ENCODE measurements at places on chromosomes 4 and X.

GRCh38 chrX:153459986-153460385 lies 10.4 kb downstream of the HAUS7 start:
- DNase-seq, result no peak

DNA sequence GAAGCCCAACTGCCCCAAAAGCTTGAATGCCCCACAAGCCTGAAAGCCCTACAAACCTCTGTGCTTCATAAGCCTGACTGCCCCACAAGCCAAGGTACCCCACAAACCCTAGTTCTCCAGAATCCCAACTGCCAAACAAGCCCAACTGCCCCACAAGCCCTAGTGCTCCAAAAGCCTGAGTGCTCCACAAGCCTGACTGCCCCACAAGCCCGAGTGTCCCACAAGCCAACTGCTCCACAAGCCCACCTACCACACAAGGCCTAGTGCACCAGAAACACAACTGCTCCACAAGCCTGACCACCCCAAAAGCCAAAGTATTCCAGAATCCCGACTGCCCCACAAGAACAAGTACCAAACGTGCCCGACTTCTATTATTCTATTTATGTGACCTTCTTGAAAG lies 13.6 kb upstream of the HSFX3 start:
- DNase-seq, result no peak

DNA sequence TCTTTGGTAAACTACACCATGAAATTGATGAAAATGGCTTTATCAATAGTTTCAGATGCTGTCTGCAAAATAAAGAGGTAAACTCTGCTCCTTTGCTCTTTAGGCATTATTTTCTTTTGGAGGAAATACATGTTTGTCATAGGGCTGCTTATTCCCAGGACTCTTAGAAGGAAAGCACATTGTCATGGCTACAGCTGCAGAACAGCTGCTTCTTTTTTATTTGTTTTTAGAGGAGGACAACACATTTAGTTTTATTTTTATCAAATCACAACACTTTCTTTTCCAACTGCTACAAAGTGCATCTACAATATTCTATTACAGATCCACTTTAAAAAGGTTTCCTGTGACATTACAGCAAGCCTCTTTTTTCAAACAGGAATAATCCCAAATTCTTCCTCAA lies 12.7 kb upstream of the HPF1 start:
- DNase-seq, result no peak

DNA sequence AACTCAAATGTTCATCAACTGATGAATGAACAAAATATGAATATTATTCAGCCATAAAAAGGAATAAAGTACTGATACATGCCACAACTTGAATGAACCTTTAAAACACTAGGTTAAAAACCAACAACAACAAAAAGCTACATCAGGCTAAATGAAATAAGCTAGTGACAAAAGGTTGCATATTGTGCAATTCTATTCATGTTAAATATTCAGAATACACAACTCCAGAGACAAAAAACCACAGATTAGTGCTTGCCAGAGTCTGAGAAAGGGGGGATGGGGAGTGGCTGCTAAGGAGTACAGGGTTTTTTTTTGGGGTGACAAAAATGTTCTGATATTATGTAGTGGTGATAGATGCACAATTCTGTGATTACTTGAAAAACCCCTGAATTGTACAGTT lies 58.5 kb downstream of the HAUS3 start:
- DNase-seq, result no peak

GRCh38 chr4:136505020-136505419 lies 1027.3 kb downstream of the PCDH18 start:
- no peak for DNase-seq

GRCh38 chr4:103634236-103634635 lies 85.5 kb downstream of the TACR3 start:
- DNase-seq, result no peak

DNA sequence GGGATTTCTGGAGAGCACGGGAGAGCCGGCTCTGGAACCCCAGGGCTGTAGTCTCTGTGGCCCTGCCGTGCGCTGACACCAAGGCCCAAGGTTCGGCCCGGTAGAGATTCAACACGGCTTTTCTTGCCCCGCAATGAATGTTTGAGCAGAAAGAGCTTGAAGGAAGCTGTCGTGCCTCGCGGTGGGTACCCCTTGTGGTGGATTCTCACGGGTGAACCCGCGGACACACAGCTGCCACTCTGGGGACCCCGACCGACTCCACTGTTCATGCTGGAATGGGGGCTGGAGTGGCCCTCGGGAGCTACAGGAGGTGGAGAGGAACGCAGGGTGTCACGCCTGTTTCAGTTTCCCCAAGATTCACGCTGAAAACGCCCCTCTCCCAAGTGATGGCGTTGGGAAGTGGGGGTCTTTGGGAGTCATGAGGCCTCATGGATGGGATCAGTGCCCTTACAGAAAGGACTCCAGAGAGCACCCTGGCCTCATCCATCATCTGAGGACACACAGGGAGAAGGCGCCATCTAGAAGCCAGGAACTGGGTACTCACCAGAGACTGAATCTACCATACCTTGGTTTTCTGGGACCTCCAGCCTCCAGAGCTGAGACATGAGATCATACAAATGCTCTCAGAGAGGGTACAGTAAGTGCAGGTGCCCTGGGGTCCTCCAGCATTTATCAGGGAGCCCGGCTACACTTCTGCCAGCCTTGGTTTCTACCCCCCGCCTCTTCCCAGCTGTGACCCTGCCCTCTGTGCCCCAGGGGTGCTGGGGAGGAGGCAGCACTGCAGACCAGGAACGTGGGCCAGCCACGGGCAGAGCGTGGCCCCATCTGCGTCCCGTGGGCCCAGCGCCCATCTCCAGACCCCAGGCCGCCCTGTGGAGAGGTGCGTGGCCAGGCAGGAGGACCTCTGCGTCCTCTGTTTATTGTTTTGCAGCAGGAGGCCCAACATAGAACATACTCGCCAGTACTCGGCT lies 6.4 kb downstream of the SLC25A6 start:
- no peak for DNase-seq

- no peak for DNase-seq
These were observed 9.5 kb upstream of the GATA1 start for GRCh38 chrX:48776818-48777439.

DNA sequence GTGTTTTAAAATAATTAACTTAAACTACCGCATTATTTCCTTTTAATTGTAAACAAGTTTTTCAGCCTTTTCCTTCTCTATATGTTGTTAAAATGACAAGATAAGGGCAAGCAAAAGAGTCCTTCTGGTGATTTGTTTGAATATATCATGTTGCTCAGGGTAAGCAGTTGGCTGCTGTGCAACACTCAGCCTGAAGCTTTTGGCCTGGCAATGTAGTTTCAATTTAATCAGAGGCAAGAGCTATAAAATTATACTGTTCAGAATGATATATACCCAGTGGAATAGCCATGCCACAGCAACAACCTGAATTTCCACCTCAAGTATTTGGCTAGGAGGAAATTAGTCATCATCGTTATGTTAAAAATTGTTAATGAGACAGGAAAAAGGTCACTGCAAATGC lies 53.4 kb downstream of the GRXCR1 start:
- DNase-seq, result no peak

- no peak for DNase-seq
These were observed 5.9 kb upstream of the GATB start for GRCh38 chr4:151766691-151767090.

DNA sequence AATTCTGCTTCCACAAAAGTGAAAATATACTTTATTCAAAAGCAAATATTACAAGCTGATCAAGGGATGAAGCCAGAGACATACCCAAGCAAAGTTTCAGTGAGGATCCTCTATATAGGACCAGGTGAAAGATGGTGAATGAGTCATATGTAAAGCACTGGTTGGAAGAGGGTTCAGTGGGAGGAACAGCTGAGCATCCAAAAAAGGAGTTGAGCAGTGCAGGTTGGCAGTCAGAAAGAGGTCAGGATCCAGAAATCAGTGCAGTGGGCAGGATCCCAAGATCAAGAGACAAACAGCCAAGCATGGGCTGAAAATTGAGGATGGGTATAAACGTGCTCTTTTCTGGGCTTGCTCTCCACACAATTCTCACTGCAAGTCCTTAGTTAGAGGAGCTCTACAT lies 30.3 kb downstream of the OTC start:
- DNase-seq, result no peak

- DNase-seq, result no peak
These were observed 69.5 kb downstream of the WFS1 start for GRCh38 chr4:6338951-6339817.
